ENCODE measurements at places on chromosomes 7 and 10. TPM values are rescaled to one million over a fixed set of nuclear protein-coding genes. Genes with fewer than 3 reads are reported as not detected.

DNA sequence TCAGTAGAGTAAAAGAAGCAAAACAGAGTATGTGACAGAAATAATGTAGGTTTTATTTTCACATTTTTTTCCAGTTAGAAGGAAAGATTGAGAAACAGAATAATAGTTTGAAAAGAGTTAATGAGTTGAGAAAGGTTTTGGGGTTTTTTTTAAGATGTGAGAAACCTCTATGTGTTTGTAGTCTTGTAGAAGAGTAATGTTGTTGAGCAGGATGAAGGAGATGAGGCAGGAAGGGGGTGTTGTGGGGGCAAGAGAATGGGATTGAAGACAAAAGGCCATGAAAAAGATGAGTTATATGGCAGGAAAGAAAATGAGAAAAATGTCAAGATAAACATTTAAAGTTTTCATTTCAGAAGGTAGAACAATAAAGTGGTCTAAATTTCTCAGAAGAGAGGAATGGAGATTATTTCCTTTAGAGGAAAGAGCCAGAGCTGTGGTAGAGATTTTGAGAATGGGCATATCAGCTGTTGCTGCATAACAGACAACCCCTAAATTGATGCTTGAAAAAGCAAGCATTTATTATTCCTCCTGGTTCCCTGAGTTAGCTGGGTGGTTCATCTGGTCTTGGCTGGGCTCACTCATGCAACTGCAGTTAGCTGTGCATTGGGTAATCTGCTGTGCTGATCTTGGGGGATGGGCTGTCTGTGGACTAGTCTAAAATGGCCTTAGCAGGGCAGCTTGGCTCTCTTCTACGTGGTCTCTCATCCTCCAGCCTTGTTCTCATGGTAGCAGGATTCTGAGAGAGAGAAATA is 27.1 kb downstream of the PCGF5 start:
- DNase-seq, result no peak

DNA sequence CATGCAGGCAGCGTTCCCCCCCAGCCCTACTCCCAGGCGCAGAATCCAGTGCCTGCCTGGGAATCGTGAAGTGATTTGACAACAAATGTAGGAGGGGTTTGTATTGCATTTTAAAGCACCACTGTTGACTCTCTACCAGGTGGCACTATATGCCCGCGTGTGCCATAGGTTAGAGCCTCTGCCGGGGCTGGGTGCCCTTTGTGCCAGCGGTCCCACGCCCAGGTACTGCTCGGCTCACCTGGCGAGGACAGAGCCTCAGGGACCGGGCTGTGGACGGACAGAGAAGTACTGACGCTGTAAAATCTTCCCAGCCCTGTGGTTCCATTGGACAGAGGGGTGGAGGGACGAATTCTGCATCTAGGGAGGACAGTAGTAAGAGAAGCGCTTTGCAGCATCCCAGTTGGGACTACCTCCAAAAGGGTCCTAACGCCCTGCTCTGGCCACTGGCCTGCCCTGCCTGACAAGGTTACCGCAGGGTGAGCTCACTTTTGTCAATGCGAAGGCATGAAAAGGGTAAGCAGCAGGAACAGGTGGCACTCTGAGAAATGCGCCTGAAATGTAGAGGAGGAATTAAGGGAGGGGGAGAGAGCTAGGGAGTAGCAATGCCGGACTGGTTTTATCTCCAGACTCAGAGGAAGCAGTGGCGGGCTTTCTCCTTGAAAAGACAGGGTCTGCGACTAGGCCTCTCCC is 788 bp upstream of the CACNA2D1 start:
- DNase-seq, result no peak

The SEMA3E gene
- total RNA-seq, result 0.27 TPM

DNA sequence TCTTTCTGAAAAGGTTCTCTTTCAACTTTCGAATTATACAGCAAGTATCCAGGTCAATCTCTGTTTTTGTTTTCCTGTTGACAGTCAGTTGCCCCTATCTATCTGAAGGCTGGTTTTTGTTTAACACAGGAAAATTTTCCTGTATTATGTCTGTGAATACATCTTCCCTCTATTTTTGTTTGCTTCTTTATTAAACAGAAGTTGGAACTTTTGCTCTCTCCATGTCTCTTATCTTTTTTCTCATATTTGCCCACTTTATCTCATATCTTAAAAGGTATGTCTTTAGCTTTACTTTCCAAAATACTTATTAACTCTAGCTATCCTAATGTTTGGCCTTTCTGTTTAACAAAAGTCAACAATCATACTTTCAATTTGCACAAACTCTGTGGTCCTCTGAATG is 95.0 kb downstream of the BRAF start:
- no peak for DNase-seq

GRCh38 chr7:1678081-1678543 is 8.0 kb downstream of the ELFN1 start:
- no peak for DNase-seq

GRCh38 chr7:134854816-134855215 is 75.4 kb downstream of the CALD1 start:
- DNase-seq, result no peak

The NKX2-3 gene
- not detected for total RNA-seq

GRCh38 chr7:132232406-132232805 is 343.9 kb downstream of the PLXNA4 start:
- DNase-seq, result no peak

The UBE3C gene
- 50.2 TPM for total RNA-seq

DNA sequence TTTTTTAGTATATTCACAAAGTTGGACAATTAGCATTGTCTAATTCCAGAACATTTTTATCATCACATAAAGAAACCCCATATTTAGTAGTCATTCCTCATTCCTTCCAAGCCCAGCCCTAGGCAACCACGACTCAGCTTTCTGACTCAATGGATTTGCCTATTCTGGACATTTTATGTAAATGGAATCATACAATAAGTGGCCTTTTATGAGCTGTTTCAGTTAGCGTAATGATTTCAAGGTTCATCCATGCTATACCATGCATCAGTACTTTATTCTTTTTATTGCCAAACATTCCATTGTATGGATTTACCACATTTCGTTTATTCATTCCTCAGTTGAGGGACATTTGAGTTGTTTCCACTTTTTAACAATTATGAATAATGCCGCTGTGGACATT is 249.2 kb downstream of the DYNC1I1 start:
- DNase-seq, result no peak

The APBB1IP gene
- 2.6 TPM for total RNA-seq

The FAM25G gene
- not detected for total RNA-seq

GRCh38 chr10:64115908-64116643 is 594.9 kb downstream of the REEP3 start:
- DNase-seq, result no peak

- DNase-seq, result peak; percentile 75
Measured at GRCh38 chr7:74272305-74273038, 16.7 kb upstream of the CLIP2 start.

The LRRC61 gene
- 4.3 TPM for total RNA-seq

DNA sequence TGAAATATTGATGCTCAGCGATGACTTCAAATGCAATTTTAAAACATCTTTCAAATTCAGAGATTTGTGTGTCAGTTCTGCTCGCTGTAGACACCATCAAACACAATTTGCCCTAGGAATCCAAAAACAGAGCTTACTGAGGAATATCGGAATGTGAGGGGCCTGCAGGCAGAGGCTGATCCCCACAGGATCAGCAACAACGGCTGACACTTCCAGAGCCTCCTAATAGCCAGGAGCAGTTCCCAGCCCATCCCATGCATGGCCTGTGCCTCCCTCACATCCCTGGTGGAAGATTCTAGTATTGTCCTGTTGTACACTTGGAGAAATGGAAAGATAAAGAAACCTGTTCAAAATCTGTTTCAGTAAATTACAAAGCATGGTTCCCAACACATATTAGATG is 129.7 kb upstream of the VWC2 start:
- DNase-seq, result no peak

GRCh38 chr7:115499956-115500355 is 530.6 kb downstream of the TFEC start:
- no peak for DNase-seq

- no peak for DNase-seq
Measured at GRCh38 chr10:13505052-13505680, 23.6 kb downstream of the BEND7 start.

The WDFY4 gene
- 1.5 TPM for total RNA-seq

DNA sequence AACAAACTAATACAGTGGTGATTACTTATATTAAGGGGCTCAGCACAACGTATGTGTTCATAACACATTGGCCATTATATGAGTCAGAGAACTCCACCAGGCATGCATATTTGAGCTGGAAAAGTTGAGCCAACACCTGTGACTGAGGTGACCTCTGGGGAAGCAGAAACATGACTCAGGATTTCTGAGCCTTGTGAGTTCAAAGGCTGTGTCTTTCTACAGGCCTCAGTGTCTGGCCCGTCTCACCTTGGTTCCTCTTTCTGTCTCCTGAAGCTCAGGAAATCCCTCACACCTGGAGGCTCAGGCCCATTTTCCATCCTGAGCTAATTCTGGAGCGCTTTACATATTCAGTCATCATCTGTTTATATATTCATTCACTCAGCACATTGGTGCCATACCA is 230.9 kb upstream of the AGK start:
- no peak for DNase-seq

The CYP17A1 gene
- not detected for total RNA-seq

The MYOZ1 gene
- 4.8 TPM for total RNA-seq

DNA sequence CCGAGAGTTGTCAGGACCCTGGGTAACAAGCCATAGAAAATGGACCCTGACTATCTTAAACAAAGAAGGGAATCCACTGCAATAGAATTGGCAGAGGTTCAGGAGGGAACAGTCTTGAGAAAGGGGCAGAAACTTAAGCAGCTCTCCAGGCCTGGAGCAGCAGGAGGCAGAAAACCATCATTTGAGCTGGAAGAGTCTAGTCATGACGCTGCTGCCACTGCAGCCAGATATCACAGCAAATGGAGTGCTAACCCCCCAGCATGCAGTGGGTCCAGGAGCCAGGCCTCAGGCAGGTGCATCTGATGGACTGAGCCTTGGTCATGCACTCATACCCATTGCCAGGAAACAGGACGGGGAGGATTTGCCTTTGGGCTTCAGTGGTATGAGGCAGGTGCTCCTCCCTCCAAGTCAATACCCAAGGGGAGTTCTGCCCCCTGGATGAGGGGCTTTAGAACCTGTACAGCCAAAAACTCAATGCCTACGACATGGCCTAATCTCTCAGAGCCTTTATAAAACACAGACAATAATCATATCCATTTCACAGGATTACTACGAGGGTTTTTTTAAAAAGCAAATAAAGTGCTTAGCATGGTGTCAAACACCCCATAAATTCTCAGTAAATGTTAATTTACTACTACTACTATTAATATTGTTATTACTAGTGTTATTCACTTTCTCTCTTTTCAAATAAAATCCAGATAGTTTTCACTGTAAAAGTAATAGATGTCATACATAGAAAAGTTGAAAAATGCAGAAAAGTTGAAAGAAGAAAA is 30.7 kb downstream of the DUSP5 start:
- DNase-seq, result no peak

The ZNF467 gene
- total RNA-seq, result 5.2 TPM

DNA sequence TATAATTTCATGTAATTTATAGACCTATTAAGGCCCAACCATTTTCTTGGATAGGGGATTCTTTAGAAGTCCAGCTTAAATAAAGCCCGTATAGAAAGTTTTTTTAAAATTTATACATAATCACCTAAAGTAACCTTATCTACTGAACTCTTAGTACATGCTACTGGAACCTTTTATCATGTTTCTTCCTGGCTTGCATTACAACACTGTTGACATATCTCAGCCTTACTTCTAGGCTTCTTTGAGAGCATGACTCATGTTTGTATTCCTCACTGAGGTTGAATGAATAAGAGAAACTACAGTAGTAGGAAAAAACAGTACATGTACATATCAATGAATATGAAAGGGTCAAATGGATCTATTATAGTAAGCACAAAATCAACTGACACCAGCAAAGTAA is 8.2 kb upstream of the MAGI2 start:
- DNase-seq, result no peak

The STAG3 gene
- total RNA-seq, result 0.74 TPM

GRCh38 chr10:15700078-15700674 is 19.5 kb downstream of the ITGA8 start:
- no peak for DNase-seq

DNA sequence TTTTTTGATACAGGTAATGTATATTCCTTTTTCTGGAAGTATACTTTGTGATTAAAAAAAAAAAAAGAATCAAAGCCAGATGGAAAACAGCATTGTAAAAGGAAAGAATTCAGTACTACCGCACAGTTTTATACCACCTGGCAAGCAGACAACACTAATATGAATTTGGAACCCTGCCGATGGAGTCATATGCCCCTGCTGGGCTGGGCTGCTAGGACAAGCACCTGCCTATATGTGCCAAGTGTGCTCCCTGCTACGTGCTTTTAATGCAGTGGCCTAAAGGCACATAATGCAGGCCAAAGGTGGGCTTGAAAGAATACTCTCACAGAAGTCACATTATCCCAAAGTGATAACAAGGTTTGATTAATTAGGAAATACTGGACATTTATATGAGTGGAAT is 29.8 kb upstream of the WAC start:
- no peak for DNase-seq

GRCh38 chr7:37411444-37412034 is 37.1 kb downstream of the ELMO1 start:
- no peak for DNase-seq

DNA sequence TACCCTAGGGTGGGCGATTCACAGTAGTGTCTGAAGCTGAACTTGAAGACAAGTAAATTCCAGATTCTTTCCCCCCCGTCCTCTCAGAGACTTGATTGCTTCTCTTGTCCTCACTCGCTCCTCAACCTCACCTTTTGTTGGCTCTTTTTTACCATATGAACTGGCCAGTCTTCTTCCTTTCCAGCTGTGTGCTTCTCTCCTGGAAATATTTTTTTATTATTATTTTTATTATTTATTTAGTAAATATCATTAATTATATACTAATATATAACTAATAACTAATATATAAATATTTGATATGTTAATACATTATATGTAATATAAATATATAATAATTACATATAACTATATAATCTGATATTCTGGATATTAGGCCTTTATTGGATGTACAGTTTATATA is 484.3 kb downstream of the GALNT17 start:
- no peak for DNase-seq

GRCh38 chr7:41825927-41826480 is 123.1 kb upstream of the INHBA start:
- no peak for DNase-seq

Measured in left ventricle myocardium inferior (tissue), 1 donor.